ENCODE measurements at places on chromosomes 11 and 22.

DNA sequence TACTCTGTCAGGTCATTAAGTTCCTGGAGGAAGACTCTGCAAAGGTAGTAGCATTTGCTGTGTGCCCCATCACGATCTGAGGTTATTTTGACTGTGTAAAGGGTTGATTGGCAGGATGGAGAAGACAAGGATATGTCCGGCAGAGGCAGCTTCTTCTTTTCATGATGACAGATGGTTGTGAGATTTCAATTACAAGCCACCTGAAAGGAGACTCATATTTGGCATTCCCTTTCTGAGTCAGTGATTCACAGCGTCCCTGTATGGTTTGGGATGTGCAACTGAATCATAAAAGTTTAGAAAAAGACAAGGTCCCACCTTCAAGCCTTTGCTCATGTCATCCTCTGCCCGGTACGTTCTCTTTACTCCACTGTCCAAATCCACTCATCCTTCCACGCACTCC, 113.4 kb downstream of the MTNR1B start:
- DNase-seq = no peak

GRCh38 chr11:66080055-66080817, 10.2 kb downstream of the PACS1 start:
- peak; percentile 48 for DNase-seq

- no peak for DNase-seq
Measured at GRCh38 chr22:30547188-30547587, 647 bp upstream of the SEC14L6 start.

DNA sequence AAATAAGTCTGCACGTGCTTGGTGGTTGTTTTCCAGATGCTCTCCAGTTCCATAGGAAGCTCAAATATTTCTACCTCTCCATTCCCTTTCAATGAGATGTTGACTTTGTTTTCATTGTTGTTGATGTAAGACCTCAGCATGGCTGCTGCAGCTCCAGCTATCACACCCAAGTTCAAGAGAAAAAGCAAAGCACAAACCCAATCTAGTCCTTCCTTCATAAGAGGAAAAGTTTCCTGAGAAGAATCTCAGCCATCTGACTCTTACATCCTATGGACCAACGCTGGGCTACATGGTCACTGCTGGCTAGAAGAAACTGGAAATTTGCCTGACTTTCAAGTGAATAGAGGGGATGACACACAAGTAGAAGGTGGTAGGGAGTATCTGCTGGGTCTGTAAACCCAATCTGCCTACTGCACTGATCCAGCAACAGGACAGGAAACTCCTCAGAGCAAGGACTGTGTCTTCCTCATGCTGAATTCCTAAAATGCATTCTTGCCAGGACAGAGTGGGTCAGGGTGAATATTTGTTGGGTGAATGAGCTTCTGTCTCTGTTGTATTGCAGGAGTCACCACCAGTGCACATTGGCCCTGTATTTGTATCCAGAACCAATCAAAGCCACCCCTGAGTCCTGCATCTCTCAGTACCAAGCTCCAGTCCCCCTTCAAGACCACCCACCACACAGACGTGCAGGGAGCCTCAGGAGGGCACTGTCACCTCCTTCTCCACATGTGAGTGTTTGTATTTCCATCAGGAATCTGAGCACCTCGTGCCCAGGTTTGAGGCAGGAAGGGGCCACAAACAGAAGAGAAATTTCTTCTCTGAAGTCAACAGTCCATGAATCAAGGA, 118.0 kb upstream of the IGLL5 start:
- DNase-seq = no peak

DNA sequence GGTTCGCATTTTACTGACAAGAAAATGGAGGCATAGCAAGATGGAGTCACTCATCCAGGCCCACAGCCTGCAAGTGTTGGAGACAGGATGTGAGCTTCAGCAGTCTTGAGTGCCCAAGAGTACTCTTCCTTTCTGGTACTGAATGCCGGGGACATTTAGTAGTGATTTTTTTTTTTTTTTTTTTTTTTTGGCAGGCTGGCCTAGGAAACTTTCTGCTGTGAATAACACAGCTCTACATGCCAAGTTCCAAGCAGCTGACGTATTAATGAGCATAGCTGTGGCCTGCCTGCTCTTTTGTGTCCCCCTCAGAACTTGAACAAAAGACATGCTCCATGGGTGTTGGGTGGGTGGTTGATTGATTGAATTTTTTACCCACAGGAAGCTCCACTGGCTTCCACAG, 195.5 kb upstream of the CADM1 start:
- no peak for DNase-seq

GRCh38 chr11:1932105-1932480, 12.6 kb downstream of the TNNT3 start:
- DNase-seq = no peak

- DNase-seq = no peak
Measured at GRCh38 chr11:313787-314553, at the start of gene IFITM1. IFITM1 (plus strand) TSS chr11:314040; CDS start chr11:314171, 131 bp downstream.

DNA sequence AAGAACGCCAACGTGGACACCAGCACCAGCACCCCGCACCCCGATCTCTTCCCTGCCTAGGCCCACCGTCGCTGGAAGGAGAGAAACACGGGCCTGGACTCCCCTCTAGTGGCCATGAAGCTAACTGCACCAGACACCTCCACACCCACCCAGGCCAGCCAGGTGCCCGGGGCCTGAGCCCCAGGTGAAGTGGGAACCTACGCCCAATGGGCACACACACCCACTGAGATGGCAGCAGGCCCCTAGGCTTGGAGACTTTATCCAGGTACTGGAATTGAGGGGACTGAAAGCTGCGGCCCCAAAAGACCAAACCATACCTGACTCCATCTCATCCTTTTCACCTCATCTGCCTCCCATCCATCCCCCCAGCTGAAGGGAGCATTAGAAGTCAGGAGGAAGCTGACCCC, 81.0 kb downstream of the BUD13 start:
- DNase-seq = peak; percentile 38

DNA sequence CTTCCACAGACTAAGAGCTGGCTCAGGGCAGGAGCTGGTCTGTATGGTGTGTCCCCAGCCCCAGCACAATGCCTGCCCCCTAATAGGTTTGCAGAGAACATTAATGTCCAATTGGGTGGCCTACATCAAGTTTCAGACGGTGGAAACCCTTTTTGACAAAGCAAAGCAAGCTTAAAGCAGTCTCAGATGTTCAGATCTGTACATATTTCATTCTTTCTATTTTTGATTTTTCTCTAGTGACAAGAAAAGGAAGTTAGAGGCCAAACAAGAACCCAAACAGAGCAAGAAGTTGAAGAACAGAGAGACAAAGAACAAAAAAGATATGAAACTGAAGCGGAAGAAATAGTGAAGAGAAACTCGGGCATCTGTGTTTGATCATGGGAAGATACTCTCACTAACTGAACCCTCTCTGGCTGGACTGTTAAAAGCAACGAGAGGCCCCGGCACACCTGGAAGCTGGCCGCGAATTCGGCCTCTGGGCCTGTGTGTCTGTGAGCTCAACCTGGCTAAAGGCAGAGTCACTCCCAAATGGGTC, 40.5 kb downstream of the NAT10 start:
- no peak for DNase-seq

DNA sequence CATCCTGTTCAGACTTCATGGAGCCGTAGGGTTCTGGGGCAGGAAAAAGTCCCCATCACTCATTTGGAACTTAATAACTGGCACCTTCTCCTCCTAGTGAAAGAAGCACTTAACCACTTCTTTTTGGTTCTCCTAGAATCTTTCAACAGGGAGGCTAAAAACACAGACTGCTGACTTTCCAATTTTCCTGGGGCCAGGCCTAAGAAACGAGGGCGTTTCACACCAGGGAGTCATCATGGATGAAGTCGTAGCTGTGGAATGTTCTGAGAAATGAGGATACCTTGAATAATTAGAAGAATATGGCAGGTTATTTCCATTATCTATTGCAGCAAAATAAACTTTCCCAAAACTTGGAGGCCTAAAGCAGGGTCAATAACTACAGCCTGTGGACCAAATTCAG, 26.0 kb upstream of the API5 start:
- DNase-seq = no peak

DNA sequence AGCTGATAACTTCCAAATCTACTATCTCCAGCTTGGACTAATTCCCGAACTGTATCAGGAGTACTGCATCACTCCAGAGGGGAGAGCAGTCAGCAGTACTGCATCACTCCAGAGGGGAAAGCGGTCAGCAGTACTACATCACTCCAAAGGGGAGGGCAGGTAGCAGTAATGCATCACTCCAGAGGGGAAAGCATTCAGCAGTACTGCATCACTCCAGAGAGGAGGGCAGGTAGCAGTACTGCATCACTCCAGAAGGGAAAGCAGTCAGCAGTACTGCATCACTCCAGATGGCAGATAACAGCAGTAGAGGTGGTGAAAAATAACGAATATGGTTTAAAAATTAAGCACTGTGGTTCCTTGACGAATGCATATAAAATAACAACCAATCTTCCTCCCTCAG, 8.4 kb downstream of the CWC15 start:
- no peak for DNase-seq

GRCh38 chr11:76023236-76024068, 182.8 kb downstream of the WNT11 start:
- DNase-seq = no peak

DNA sequence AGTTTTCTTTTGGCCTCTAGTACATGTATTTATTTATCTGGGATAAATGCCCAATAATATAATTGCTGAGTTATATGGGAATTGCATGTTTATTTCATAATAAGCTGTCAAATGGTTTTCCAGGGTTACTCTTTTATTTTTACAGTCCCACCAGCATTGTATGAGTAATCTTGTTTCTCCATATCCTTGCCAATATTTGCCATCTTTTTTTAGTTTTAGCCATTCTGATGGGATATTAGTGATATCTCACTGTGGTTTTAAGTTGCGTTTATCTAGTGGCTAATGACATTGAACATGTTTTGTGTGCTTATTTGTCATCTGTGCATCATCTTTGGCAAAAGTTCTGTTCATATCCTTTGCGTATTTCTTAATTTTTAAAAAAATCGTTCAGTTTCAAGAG, 372.8 kb upstream of the CCDC179 start:
- no peak for DNase-seq

DNA sequence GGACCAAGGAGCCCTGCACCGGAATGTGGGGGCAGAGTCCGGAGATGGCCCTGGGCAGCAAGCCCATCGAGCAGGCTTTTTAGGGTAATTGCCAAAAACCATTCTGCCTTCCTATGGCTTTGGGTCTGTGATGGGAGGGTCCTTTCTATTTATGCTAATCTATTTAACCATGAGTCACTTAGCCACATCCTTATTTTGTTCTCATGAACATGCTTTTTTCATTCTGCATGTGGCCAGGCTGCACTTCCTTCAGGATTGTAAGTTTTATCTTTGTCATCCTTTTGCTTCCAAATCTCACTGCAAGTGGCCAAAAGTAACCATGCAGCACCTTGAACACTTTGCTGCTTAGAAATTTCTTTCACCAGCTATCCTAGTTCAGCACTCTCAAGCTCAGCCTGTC, 88.3 kb downstream of the EFCAB6 start:
- DNase-seq = no peak

- no peak for DNase-seq
Measured at GRCh38 chr11:75433443-75433842, 440 bp upstream of the KLHL35 start.

DNA sequence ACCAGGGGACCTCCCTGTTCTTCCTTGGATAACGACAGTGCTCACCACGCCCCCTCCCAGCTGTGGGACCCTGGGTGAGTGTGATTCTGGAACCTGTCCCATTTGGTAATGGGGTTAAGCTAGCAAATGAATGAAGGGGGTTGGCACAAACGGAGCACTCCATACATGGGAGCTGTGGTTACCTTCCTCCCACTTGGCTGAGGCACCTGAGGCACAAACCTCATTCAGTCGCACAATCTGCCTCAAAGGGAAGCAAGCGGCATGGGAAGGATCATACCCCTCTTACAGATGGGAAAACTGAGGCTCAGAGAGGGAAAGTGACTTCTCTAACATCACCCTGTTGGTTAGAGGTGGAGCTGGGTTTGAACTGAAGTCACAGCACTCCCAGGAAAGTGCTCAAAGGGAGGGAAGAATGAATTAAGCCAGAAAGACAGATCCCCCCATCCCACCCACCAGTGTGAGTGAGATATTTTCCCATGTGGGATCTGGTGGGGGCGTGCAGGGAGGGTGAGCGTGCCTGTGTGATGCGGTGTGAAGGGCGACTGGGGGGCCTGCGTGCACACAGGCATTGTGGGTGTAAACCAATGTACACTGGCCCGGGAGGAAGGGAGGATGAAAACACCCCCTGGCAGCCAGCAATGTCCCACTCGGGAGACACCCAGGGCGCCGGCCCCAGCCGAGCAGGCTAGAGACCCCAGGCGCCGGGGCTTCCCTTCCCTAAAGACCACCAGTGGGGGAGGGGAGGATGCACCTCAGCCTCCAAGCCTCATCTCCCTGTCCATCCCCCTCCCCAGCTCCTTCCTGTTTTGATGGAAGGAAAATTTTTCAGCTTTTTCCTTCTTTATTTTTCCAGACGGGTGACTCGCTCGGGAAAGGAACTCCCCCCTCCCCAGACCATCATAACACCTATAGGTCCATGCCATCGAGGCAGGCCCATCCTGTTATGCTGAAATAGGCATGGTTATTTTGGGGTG, 8.0 kb upstream of the PDGFB start:
- DNase-seq = no peak

- no peak for DNase-seq
Measured at GRCh38 chr11:57475671-57476046, 15.3 kb downstream of the RTN4RL2 start.

- DNase-seq = peak; percentile 35
Measured at GRCh38 chr22:16917144-16918003, 90.6 kb downstream of the GAB4 start.

- no peak for DNase-seq
Measured at GRCh38 chr22:45720839-45721378, 49.3 kb downstream of the ATXN10 start.

DNA sequence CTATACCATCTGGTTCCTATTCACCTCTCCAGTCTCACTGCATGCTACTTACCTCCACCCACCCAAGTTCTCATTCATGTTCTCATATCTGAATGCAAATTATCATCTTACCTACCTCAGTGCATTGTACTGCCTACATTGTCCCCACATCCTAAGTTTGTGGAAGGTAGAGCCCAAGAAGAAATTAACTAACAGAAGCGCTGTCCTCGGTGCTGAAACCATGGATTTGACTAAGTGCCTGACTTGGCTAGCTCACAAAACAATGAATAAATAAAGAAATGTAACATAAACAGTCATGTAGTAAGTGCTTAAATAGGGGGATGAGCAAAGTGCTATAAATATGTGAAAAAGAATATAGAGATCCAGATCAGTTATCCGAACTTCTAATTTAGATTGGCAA, 63.2 kb downstream of the GRIA4 start:
- no peak for DNase-seq

GRCh38 chr11:75793966-75794365, 21.0 kb upstream of the UVRAG start:
- DNase-seq = no peak

Data from stimulated activated CD8-positive, alpha-beta memory T cell treated with anti-CD3 and anti-CD28 coated beads, Interleukin-4, amount 100 ng/mL, for 24 hours (primary cell).